ENCODE measurements at places on chromosomes 3 and 15.

DNA sequence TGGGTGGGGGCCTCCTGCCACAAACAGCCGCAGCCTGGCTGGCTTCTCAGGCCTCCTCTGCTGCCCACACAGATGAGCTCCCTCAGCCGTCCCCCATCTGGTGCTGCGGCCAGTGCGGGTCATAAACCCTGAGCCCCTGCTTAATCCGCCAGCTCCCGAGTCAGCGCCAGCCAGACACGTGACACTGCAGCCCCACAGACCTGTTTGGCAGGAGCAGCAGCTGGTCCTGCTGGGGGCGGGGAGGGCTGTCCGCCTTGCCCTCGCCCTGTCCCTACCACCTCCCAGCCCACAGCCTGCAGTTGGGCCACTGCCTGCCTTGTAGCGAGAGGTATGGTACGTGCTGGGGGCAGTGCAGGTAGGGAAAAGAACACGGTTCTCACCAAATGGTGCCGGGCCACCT lies 86.2 kb downstream of the IQSEC1 start:
- no peak for DNase-seq

DNA sequence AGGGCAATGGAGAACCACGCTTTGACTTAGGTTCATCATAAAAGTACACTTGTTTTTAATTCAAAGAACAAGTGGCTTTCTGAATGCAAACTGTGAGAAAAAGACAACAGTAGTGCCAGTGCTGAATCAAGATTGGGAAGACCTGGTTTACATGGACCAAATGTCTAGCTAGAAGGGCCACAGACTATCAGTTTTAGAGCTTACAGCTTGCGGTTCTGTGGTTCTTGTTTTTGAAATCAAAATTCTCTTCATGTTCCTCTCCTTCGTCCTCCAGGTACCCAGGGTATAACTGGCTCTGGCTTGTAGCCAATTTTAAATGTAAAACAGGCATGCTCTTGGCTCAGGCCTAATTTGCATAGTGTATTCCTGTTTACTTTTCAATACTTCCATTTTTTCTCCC lies 124.6 kb downstream of the TGFBR2 start:
- no peak for DNase-seq

GRCh38 chr3:39106281-39106811 lies 1.1 kb downstream of the GORASP1 start:
- no peak for DNase-seq

GRCh38 chr3:25396251-25396650 lies 31.8 kb upstream of the RARB start:
- no peak for DNase-seq

GRCh38 chr3:61057464-61057863 lies 193.8 kb downstream of the FHIT start:
- DNase-seq, result no peak

GRCh38 chr3:189622629-189623028 lies 8.6 kb upstream of the TP63 start:
- DNase-seq, result no peak

- no peak for DNase-seq
Observed at GRCh38 chr3:194072691-194073279, 63.2 kb upstream of the HES1 start.

DNA sequence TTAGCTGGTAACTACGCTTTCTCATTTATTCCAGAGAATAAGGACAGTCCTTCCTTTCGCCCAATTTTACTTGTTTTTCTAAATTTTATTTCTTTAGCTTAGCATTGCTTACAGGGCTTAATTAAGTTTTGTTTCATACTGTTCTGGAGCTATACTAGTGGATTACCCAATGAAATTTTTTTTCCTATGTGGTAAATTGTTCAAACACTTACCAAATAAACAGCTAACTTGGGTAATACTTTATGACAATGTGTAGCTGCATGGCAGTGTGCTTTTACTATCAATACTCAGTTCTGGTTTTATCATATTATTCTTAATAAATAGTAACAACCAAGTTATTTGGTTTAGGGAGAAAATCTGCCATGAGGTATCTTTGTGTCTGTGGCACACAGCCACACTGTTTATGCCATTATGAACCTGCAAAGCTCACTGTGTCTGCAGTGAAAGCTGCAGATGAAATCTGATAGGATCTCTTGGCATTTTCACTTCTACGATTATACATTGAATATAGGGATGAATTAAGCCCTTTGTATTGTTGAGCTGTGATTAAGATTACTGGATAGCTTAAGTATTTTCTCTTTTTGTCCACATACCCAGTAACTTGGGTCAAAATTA lies 37.2 kb downstream of the UBE2E2 start:
- DNase-seq, result no peak

GRCh38 chr3:36677331-36678007 lies 86.9 kb downstream of the DCLK3 start:
- DNase-seq, result no peak

- DNase-seq, result no peak
Observed at GRCh38 chr3:21392526-21392925, 358.5 kb downstream of the ZNF385D start.

DNA sequence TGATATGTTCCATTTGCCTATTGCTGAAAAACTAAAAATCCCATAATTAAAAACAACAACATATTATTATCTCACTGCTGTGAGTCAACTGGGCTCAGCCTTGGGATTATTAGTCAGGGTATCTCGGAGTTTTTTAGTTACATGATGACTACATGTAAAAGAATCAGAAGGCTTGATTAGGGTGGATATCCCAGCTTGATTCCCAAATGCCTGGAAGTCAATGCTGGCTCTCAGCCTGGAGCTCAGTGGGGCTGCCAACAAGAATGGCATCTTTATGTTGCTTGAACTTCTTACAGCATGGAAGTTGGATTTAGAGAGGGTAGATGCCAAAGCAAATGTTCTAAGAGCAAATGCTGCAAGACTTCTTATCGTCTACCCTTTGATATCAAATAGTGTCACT lies 278.5 kb downstream of the PLOD2 start:
- DNase-seq, result no peak

GRCh38 chr3:125061170-125061569 lies 5.4 kb upstream of the HEG1 start:
- no peak for DNase-seq

- DNase-seq, result no peak
Observed at GRCh38 chr3:127908202-127908601, 6.8 kb upstream of the KBTBD12 start.

DNA sequence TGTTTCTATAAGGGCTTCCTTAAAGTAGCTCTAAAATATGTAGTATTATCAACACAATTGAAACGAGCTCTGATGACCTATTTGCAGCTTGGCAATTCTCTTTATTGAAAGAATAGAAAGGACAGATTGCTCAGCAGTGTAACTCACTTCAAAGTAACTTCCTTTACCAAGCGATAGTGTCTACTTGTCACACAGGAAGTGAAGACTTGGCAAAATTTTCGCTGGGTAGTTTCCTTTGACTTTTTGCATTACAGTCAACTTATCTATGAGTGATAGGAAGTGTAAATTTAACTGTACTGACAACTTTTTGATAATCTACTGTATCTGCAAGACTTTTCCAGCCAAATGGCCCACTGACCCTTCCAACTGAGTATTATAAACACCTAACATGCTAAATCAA lies 22.8 kb downstream of the SLC9A9 start:
- no peak for DNase-seq

- DNase-seq, result no peak
Observed at GRCh38 chr3:187016639-187017345, 86.5 kb downstream of the ST6GAL1 start.

DNA sequence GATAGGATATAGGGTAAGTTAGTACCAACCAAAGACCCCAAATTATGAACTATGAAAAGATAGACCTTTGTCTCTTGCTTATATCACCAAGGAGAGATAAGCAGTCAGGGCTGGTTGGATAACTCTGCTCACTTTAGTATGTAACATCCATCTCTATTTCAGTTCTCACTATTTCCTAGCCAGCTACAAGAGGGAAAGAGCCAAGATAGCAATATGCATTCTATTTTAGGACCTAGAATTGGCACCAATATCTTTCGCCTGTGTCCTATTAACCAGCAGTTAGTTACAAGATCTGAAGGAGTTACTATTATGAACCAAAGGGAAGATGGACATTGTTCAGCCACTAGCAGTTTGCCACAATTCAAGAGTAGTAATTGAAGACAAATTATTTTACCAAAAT lies 457.5 kb downstream of the NSUN3 start:
- DNase-seq, result no peak

GRCh38 chr15:80404761-80405553 lies 775 bp downstream of the ARNT2 start:
- DNase-seq, result no peak

- DNase-seq, result no peak
Observed at GRCh38 chr3:114272271-114272670, 21.6 kb upstream of the TIGIT start.

DNA sequence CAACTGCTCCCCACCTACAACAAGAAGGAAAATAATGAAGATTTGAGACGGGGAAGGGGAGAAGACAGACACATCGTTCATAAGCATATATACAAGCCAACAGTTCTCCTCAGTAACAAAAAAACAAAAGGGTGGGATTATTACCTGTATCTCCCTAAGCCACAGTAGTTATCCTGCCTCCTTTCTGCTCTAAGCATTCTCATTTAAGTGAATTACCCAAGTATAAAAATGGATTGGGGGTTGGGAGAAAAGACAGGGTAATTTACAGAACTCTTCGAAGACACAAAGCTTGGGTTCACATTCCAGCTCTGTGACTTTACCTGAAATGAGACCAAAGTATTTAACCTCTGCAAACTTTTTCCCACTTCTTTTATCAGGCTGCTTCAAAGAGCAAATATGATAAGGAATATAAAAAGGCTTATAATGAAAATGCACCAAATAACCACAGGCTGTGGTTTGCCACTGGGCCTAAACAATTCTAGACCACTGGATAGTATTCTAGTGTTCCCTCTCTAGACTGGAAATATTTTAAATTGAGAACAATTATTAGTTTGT lies 64.4 kb downstream of the UACA start:
- DNase-seq, result no peak

GRCh38 chr3:167084545-167084944 lies 295.6 kb downstream of the ZBBX start:
- no peak for DNase-seq

- peak; percentile 14 for DNase-seq
Observed at GRCh38 chr3:136186344-136186743, 9.8 kb downstream of the MSL2 start.

DNA sequence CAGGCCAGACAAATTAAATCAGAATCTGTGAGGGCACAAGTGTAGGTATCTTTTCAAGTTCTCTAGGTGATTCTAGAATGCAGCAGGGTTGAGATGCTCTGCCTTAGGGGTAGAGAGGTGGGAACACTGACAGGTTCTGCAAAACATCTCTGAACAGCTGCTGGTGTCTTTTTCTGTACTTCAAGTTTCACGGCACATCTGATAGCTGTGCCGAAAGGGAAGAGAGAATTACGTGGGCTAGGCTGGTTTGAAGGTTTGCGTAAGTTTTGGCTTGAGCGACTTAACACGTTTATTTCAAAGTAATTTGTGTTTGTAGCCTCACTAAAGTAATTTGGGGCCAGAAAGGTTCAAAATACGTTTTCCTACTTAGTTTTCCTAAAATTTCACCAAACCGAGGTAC lies 22.5 kb downstream of the PXK start:
- no peak for DNase-seq

DNA sequence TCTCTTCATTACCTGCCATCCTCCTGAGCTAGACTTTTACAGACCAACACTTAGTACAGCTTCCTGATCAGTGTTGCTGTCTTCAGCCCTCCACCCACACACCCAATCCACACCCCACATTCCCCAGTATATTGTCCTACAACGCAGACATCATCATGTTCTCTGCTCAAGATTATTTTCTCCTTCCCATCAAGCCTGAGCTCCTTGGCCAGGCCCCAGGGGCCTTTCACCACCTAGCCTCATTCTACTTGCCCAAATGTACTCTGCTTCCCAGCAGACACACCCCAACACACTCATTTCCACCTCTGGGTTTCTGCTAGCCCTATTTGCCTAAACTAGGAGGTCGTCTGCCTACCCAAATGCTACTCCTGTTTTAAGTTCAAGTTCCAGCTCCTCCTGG lies 37.0 kb downstream of the DAPK2 start:
- no peak for DNase-seq

DNA sequence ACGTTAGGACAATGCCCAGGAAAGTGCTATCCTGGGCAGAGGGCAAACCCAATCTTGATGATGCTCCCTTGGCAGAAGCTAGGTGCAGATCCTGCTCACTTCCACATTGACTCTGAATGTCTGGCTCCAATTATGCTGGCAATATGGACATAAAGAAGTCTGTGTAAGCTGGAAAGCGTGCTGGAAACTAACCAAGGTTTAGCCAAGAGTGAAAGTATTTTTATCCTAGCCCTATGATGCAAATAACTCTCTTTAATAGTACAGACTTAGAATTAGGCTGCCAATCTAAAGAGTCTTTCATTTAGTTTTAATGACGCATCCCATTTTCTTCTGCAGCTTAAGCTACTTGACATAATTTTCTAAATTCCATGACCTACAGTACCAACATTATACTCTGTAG lies 571.8 kb downstream of the TUSC7 start:
- DNase-seq, result no peak

DNA sequence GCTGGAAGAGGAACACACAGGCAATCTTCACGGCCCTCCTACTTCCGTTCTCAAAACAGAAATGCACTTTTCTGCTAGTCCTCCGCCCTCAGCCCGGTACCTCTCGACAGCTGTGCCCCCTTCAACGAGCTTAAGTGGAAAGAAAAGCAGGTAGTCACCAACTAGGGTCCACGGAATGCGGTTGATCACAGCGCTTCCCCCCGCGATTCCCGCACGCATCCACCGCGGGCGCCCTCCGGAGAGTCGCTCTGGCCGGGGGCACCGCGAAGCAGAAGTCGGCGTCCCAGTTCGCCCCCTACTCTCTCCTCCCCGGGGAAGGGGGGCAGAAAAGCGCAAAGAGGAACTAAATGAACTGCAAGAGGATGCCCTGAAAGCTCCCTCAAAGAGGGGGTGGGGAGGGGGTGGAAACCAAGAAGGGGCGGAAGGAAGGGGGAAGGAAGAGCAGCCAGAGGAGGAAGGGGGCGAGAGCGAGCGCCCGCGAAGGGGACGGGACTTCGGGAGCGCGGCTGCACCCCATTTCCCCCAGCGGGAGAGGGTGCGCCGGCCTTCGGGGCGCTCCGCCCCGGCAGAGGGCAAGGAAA lies 738 bp downstream of the ACAP2 start:
- DNase-seq, result peak; percentile 28

DNA sequence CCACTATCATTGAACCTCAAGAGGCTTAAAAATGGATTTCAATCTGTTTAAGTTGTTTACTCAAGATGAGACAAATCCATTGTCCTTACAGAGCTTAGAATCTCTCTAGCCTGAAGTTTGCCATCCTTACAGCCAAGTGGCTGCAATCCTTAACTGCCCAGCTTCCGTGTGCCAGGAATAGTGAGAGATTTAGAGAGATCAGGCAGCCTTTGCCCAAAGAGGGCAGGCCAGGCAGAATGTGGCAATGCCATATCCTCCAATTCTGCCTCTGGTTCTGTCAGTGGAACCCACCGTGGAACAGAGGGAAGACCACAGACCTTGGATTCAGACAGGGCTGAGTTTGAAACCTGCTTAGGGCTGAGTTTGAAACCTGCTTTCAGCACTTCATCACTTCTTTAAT lies 374.3 kb downstream of the VPS13C start:
- DNase-seq, result no peak

GRCh38 chr3:195447201-195447600 lies 4.4 kb upstream of the ACAP2 start:
- DNase-seq, result no peak

- no peak for DNase-seq
Observed at GRCh38 chr3:144003051-144003450, 31.4 kb downstream of the DIPK2A start.

- no peak for DNase-seq
Observed at GRCh38 chr3:126955004-126955790, 27.7 kb upstream of the PLXNA1 start.
